ENCODE measurements at places on chromosomes 4 and X.

GRCh38 chr4:34851411-34851810, 1392.9 kb downstream of the ARAP2 start:
- DNase-seq, result no peak

DNA sequence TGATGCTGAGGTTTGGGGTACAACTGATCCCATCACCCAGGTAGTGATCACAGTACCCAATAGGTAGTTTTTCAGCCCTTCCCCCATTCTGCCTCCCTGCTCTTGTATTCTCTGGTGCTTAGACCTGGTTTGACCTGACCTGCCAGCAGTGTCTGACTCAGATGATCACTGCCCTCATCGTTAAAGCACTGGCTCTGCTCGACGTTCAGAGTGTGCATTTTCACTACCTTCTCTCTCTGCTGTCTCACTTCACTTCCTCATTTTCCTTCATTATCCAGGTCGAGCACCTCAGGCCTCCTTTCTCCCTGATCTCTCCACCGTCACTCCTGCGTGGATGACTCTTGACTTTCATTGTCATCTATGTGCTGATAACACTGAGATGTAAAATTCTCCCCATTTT, 83.6 kb downstream of the PARM1 start:
- no peak for DNase-seq

- no peak for DNase-seq
These were observed 16.5 kb upstream of the SMIM14 start for GRCh38 chr4:39655211-39655610.

DNA sequence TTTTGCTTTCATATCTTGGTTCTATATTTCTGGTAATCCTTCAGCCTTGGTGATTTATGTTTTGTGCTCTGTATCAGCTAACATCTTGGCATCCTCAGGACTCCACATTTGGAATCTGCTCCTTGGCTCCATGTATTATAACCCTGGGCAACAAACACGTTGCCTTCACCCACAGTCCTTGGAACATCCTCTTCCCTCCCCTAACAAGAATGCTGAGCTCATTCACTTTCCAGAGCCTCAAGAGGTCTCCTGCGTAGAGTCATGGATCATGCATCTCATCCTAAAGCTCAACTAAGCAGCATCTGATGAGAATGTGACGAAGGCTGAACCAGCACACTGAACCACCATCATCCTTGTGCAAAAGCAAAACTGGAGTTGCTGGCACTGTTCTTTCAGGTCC, 60.5 kb upstream of the C1GALT1C1 start:
- no peak for DNase-seq

DNA sequence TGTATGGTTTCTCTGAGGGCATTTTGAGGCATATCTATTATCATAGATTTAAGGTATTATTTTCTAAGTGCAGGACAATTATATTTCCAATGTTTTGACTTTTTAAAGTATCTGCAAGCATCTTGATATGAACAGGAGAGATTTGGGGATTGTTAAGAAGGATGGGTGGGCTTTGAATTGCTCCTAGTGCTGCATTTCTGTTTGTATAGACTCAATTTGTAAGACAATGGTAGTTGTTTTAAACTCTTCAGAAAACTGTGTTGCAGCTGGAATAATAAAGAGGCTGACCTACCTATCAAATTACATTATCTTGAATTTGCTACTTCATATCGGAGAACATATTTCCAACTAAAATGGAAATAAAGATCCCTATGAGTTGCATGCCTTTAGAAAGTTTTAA, 570.3 kb downstream of the ADGRL3 start:
- DNase-seq, result no peak

DNA sequence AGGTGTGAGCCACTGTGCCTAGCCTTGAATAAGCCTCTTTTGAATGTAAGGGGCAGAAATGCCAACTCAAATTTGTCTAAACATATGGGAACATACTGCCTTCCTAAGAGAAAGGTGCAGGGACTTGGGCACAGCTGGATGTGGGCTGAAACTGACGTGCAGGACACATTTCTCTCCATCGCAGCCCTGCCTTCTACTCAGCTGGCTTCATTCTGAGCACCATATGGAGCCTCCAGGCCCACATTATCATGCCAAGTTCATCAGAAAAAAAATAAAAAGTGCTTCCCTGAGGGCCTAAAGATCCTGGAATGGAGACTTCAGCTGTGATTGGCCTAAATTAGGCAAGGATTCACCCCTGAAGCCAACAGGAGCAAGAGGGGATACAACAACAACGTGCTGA, 386.2 kb downstream of the RAB28 start:
- no peak for DNase-seq

GRCh38 chrX:117713411-117713810, 403.2 kb downstream of the KLHL13 start:
- no peak for DNase-seq

GRCh38 chr4:168623484-168623883, 126.6 kb downstream of the PALLD start:
- DNase-seq, result no peak

DNA sequence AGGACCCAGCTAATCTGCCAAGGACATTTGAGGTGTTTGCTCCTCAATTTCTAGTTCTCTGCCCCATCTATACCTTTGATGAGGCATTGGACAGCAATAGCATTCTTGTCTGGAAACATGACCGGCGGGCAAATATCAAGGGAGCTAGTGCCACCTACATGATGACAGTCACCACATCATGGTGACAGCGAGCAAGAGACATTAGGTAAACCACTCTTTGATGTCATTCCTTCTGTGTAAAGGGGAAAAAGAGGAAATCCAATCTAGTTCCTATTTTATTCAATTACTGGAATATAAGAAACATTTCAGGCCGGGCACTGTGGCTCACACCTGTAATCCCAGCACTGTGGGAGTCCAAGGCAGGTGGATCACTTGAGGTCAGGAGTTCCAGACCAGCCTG, 20.7 kb upstream of the IL13RA1 start:
- no peak for DNase-seq

- DNase-seq, result no peak
These were observed 19.1 kb upstream of the EGFL6 start for GRCh38 chrX:13550346-13550745.

GRCh38 chr4:36399762-36400353, 118.4 kb downstream of the DTHD1 start:
- DNase-seq, result no peak

DNA sequence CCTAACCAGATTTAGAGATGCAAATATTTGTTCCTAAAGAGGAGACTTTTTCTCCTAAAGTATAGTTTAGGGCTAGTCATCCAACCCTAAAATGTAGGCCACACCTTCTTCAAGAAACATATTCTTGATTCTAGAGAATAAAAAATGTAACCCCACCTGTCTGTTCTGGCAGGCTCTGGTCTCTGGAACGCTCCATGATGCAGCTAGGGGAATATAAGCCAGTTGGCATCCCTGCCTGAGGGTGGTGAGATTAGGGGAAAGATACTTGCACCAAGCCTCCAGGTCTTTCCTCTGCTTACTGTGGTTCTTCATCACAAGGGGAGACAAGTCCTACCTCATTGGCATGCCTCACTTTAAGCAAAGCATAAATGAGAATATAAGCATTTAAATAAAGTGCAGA, 21.2 kb upstream of the TBC1D9 start:
- no peak for DNase-seq

DNA sequence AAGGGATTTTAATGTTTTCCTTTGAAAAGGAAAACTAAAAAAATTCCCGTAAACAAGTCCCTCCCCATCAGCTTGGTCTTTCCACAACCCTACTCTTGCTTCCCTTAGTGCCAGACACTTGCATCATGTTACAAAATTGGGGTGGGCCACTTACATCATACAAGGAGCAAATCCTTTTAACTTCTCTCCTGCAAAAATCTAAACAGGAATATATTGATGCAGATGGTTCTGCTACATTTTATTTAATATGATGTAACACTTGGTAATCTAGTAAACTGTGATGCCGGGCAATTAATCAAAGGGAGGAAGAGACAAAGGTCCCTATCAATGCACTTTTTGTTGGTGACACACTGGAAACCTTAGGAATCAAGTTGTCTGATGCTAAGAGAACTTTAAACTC, 125.3 kb downstream of the UBE2K start:
- DNase-seq, result no peak

DNA sequence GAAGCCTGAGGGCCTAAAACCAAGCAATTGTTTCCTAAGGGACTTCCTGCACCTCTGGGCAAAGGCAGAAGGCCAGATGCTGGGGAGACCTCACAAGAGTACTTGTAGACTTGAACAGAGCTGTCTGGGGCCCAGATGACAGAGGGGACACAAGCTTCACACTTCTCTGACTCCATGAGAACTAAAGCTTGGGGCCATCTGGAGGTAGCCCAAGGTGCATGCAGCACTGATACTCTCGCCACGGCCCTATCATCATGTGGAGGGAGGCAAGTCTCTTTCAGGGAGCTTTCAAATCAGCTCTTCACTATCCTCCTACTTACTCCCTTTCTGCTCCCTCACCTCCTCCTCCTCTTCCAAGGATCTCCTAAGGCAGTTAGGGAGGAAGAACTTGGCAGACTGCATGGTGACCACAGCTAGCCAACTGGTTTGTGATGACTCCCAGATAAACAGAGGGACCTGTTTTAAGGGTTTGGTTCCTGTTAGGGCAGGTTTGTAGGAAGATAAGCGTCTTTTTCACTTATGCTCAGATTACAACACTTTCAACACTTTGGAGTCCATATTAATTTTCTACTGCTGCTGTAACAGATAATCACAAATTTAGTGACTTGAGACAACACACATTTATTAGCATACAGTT, 23.8 kb downstream of the MSL3 start:
- no peak for DNase-seq

- DNase-seq, result no peak
These were observed 276.1 kb downstream of the CFAP299 start for GRCh38 chr4:80611678-80611979.
